ENCODE measurements at places on chromosomes 5 and 9.

- DNase-seq = no peak
Measured at GRCh38 chr5:154501566-154501965, 23.5 kb upstream of the HAND1 start.

GRCh38 chr9:79667817-79668436 is 96.2 kb downstream of the TLE4 start:
- no peak for DNase-seq

GRCh38 chr9:95336281-95336680 is 18.8 kb upstream of the FANCC start:
- DNase-seq = no peak

- DNase-seq = no peak
Measured at GRCh38 chr5:122173474-122174415, 44.4 kb downstream of the ZNF474 start.

Measured in SW480 (cell line).